ENCODE measurements at places on chromosomes 2 and 18.
A peak's percentile ranks its signal among the peaks of the same experiment; 100 is the strongest.

DNA sequence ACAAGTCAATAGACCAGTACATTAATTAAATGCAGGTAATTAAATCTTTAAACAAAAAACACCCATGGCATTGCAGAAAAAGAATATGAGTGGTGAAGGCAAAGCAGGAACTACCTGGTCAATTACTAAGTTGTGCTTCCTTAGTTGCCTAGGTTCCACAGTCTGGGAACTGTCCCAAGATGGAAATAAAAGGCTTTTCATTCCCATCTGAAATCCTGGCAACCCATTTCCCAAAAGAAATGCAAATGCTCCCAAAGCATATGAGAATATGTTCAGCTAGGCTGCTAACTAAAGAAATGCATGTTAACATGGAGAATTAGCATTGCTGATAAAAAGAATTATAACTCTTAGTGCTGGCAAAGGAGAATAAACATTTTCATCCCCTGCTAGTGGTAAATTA, 177.8 kb downstream of the TMEM163 start:
- DNase-seq = no peak

- DNase-seq = no peak
Observed at GRCh38 chr2:15472133-15472532, 89.0 kb downstream of the NBAS start.

DNA sequence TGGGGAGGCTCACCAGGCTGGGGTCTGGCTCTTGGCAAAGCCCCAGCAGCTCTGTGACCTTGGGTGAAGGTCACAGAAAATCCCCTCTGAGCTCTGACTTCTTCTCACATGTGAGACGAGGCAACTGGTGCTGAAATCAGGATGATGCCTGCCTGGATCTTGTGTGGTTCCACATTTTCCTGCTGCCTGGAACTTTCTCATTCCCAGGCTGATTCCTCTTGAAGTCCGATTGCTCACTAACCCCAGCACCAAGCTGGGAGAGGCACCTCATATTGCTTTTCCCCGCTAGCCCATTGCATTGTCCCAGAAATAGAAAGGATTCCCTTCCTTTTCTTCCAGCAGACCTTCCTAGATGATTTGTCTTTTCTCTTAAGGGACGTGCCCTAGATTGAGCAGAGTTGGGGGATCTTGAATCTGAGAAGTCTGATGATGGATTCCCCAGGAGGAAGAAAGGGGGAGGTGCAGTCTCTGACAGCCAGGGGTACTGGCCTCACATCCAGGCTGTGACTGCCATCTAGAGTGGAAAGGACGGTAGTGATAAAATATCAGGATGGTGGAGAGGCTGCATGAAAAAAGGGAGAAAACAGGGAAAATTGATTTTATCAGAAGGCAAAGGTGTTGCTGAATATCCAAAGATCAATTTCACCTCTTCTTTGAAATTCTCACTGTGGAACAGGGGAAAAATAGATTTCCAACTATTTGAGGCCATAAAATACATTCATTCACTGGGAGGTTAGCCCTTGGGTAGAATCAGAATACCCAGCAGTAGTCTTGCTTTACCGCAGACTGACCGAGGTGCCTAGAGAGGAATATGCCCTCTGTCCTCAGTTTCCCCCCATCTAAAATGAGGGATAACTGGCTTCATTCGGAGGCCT, 96.3 kb downstream of the FAM210A start:
- no peak for DNase-seq

DNA sequence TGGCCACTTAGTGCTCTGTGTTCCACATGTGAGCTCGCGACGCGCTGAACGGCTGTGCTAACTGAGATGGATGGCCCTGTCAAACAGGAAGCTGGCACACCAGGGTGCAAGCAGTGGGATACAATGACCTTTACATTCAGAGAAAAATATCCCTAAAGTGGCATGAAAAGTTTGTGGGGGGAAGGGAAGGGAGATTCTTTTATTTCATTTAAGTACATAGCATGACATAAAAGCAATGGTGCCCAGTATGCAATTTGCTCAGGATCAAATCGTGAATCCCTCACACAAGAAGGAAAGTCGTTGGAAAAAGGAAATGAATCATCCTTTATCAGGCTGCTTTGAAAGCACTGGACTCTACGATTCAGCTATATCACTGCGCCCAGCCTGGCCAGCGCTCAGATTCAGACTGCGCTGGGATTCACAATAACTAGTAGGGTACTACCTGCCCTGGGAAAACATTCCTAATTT, 26.0 kb downstream of the SATB2 start:
- no peak for DNase-seq

- DNase-seq = peak; percentile 87
Observed at GRCh38 chr2:96913398-96914202, 43.7 kb upstream of the SEMA4C start.

DNA sequence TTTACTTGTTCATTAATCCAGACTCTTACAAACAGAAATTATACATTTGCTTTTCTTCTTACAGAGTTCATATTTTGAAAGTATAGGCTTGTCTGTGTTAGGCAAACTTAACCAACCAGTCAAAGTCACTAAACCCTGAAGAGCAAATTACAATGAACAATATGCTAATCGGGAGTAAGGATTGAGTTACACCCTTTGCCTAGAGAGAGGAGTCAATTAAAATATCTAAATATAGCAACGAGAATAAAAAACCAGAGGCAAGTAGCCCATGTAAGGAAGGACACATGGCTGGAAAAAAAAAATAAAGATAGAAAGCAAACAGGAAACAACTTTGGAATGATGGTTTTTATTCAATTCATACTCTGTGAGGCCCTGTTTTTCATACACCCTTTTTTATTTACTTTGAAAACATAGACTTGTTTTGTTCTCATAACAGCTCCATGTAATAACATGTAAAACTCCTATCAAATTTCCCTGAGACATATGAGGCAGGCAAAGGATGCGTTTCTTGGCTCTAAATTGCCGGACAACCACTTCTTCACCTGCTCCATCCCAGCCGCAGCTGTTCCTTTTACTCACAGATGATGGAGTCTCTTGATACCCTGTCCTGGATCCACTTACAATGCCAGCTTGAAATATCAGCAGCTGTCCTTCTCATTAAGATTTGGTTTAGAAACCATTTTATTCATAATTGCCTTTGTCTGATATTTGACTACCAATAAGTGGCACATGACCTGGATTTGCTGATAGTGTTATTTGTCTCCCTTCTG, 767.7 kb upstream of the GCFC2 start:
- no peak for DNase-seq

GRCh38 chr18:74402806-74403433, 54.2 kb downstream of the DIPK1C start:
- DNase-seq = no peak

- peak; percentile 10 for DNase-seq
Observed at GRCh38 chr2:41701231-41701630, 346.6 kb upstream of the PKDCC start.

DNA sequence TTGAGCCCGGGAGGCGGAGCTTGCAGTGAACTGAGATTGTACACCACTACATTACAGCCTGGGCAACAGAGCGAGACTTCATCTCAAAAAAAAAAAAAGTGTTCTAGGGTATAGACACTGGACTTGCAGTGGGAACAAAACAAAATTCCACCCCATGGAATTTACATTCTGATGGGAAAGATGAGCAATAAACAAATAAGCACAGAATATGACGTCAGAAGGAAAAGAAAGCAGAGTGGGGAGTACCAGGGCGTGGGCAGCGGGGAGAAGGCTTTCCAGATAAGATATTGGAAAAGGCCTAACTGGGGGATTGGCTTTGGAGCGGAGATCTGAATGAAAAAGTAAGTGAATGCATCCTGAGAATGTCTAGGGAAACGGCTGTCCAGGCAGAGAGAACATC, 17.6 kb downstream of the NPPC start:
- no peak for DNase-seq

- DNase-seq = no peak
Observed at GRCh38 chr2:3390041-3390440, 10.5 kb downstream of the TRAPPC12 start.

DNA sequence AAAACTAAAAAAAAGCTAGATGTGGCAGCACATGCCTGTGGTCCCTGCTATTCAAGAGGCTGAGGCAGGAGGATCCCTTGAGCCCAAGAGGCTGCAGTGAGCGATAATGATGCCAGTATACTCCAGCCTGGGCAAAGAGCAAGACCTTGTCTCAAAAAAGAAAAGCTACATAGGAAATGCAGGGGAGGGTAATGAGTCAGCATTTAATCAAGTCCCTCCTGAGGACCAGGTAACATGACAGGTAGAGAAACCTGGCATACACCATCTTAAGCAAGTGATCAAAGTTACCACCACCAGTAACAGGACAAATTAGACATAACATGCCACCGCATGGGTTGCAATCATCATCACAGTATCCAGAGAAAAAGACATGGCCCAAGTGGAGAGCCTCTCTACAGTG, 25.8 kb downstream of the MYO5B start:
- DNase-seq = no peak

DNA sequence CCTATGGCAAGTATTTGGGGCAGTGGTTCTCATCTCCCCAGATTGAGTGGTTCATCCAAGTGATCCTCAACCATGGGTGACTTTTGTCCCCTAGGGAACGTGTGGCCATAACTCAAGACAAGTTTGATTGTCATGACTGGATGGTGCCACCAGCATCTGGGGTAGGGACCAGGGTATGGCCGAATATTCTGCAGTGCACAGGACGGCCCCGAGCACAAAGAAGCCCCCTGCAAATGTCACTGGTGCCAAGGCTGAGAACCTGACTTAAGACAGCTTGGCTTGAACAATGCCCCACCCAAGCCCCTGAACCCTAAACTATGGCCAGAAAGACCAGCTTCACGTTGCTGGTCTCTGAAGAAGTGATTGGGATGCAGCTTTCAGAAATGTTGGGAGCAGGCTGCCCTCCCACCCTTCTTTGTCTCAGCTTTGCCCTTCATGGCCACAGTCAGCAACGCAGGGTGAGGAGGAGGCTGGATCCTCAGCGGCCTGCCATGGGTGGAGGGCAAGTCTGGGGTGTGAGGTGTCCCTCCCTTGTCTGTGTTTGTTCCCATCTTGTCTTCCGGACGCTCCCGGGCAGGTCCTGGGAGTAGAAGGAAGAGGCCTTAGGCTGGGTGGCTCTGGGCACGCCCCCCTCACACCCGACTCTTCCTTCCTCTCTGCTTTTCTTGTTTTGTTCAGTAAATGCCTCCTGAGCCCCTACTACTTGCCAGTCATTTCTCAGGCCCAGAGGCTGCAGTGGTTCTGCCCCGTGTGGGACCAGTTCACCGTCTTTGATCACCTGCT, 43.4 kb downstream of the GREB1 start:
- DNase-seq = no peak

DNA sequence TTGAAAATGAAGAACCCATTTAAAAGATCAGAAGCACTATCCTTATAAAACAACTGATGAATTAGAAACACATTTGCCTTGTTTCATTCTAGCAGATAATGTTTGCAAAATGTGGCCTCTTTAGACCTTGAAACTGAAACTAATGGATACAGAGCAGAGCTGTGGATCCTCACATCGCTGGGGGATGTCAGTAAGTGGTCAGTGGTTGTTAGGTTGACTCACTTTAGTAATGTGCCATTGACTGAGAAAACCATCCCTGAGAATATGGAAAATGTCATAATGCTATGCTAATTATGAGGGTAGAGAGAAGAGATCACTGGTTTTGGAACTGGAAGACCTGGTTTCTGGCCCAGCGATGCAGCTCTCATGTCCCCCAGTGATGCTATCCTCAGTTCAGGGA, 176.7 kb downstream of the MYO1B start:
- no peak for DNase-seq

- DNase-seq = no peak
Observed at GRCh38 chr2:106156305-106157296, 37.5 kb downstream of the UXS1 start.

DNA sequence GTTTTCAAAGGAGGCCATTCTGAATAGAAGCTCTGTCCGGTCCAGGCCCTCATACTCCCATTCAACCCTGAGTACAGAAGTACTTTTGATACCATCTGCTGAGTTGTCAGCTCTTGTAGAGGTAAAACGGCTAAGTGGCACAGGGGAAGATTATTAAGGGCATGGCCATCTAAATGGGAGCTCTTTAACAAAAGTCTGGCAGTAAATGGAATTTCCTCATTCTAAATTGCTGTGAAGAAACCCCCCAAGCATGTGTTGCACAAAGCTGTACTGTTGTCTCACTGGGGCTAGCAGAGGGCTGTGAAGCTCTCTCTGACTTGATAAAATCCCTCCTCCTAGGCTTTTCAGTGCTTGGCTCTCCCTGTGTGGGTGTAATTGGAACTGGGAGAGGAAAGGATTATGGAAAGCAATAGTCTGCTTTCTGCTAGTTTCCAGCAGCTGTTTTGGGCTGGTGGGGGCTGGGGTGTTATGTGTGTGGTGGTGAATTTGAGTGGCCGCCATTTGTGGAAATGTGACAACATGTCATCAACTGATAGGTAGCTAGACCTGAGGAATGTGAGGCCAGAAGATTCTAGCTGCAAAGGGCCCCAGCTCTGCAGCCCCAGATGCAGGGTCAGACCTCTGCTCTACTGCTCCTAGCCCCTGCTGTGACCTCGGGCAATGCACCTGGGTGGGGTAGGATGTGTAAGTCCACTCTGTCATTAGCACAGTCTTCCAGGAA, 65.1 kb downstream of the MAP4K4 start:
- DNase-seq = no peak

DNA sequence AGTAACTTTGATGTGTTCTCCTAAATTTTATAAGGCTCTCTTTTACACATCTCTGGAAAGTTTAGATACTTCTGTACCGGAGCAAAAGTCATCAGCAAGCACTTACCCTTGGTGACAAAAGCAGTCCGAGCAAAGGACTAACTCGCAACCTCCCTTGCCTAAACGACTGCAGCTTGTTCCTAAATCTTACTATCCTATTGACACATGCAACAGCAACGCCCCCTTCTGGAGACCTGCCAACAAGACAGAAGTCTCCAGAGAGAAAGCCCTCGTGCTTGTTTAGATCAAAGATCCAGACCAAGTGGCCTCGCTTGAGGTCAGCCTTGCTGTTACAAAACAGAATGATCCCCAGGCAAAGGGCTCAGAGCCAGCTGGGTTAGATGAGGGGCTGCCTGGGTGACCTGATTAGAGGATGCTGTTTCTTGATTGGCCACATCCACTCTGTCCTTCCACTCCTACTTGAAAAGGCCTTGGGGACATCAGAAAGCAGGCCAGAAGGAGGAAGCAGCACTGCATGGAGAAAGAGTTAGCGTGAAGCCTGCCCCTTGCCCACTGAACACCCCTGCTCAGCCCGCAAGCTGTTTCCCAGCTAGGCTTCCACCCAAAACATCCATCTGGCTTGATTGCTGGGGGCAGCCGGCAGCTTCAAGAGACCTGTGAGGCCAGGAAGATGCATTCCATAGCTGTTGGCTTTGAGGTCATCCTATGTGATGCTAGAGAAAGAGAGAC, 94.3 kb downstream of the HNRNPLL start:
- DNase-seq = peak; percentile 67

GRCh38 chr2:29332540-29332939, 217.3 kb downstream of the CLIP4 start:
- no peak for DNase-seq

GRCh38 chr2:45167920-45168629, 158.8 kb upstream of the SIX2 start:
- no peak for DNase-seq

GRCh38 chr2:94871226-94872087, at the start of gene TEKT4:
Gene TEKT4 (plus strand): TSS chr2:94871430. CDS start chr2:94871580, 150 bp downstream.
- no peak for DNase-seq

DNA sequence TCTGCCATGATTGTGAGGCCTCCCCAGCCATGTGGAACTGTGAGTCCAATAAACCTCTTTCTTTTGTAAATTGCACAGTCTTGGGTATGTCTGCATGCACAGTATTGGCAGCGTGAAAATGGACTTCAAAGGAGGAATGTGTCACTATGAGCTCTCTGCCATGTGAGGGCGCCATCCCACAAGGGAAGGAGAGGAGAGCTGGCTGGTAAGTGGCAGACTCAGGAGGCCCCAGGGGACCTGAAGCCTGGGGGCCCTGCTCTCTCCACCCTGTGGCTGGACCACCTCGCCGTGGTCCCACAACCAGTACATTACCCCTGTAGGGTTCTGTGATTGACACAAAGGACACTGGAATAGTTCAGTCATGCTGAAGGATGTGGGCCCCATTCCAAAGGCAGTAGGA, 122.1 kb downstream of the RPIA start:
- DNase-seq = no peak
